ENCODE measurements at places on chromosomes 4 and X. TPM values are rescaled to one million over a fixed set of nuclear protein-coding genes. Genes with fewer than 3 reads are reported as not detected.

DNA sequence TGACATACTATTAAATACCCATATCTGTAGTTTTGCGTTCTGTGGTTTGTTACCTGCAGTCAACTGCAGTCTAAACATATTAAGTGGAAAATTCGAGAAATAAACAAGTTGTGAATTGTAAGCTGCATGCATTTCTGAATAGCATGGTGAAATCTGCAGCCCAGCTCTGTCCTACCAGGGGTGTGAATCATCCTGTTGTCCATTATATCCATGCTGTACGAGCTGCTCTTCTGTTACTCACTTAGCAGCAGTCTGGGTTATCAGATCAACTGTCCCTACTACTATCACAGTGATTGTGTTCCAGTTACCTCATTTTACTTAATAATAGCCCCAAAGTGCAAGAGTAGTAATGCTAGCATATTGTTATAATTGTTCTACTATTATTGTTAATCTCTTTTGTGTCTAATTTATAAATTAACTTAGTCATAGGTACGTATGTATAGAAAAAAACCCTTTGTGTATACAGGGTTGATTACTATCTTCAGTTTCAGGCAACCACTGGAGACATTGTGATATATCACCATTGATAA is 173.7 kb upstream of the FAT4 start:
- no peak for DNase-seq

The MAGEA2 gene
- total RNA-seq = not detected

The EDA gene
- total RNA-seq = 26.1 TPM

DNA sequence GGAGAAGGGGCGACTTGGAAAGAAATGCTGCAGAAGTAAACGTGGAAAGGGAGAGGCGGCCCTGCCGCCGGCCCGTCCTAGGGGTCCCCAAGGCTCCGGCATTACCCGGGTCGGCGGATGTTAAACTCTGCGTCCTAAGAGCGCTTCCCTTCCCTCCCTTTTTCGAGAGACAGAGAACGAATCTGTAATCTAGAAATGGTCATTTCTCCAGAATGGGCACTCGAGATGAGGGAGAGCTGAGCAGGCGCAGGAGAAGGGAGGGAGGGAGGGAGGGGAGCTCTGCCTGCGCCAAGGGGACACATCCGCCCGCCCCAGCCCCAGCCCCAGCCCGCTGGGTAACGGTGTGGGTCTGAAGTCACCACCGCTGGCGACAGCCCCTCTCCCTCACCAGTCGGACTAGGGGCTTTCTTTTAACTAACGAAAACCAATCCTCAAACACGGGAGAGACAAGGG is 1.7 kb downstream of the HCFC1 start:
- no peak for DNase-seq

GRCh38 chr4:10619220-10619619 is 65.3 kb downstream of the CLNK start:
- peak; percentile 61 for DNase-seq

DNA sequence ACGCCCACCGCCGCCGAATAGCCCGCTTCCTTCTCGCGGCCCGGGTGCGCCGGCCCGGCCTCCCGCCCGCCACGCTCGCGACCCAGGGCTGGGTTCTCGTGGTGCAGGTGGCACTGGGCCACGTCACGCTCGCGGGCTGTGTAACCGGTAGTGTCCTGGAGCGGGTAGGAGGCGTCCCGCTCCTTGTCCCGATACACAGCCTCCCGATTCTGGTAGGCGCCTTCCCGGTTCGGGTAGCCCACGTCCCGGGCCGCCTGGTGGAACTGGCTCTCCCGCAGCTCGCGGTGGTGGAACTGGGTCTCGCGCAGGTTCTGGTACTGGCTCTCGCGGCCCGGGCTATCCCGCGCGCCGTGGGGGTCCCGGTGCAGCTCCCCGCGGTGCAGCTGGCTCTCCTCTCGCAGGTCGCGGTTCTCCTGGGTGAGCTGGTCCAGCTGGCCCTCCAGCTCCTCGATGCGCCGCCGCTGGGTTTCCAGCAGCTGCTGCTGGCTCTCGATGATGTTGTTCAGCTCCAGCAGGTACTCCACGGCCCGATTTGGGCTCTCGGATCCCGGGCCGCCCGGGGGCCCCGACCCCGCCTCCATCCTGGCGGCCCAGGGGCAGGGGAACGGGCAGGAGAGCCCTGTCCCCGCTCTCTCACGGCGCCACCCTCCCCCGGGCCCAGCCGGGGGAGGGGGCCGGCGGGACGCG is 39.3 kb upstream of the IQSEC2 start:
- peak; percentile 38 for DNase-seq

The RAB40AL gene
- 0.55 TPM for total RNA-seq

The PCDH7 gene
- total RNA-seq = 130 TPM

DNA sequence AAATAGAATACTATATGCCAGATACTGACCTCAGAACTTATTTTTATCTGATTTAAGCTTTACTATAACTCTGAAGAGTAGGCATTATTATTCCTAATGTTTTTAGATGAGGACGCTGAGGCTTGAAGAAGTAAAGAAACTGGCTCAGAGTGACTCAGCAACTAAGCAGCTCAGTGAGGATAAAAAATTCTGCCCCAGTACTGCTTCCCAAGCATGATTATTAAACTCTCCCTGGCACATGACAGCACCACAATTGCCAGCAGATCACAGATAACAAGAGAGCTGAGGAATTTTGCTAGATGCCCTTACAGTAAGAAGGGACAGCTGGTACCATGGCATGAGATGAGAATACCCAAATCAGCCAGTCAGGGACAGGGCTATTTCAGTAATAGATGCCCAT is 219.4 kb downstream of the NKX6-1 start:
- no peak for DNase-seq

- no peak for DNase-seq
Measured at GRCh38 chr4:184261246-184261645, 43.6 kb upstream of the ENPP6 start.

The NPY5R gene
- total RNA-seq = not detected

DNA sequence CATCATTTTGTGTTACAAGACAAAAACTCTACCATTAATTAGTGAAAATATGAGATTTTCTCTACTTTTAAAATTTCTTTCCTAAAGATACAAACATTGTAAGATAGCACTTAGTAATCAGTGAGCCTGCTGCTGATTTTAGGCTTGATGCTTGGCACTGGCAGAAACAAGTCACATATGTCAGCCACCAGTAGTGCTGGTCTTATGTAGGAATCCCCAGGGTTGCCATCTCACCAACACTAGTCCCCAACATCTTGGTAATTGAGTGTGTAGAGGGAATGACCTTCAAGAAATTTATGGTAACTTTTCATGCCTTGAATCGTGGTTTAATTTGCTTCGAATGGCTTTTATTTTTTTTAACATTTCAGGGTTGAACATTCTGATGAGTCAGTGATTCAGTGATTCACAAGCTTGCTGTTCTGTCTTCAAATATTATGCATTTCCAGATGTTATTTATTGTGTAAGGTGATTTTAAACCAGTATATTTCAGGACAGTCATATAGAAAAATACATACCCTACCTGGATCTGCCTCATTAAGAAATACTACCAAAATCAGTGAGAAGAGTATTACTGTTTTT is 11.9 kb downstream of the EXOC1 start:
- DNase-seq = no peak

- no peak for DNase-seq
Measured at GRCh38 chr4:15868111-15868510, 70.4 kb downstream of the FGFBP1 start.

DNA sequence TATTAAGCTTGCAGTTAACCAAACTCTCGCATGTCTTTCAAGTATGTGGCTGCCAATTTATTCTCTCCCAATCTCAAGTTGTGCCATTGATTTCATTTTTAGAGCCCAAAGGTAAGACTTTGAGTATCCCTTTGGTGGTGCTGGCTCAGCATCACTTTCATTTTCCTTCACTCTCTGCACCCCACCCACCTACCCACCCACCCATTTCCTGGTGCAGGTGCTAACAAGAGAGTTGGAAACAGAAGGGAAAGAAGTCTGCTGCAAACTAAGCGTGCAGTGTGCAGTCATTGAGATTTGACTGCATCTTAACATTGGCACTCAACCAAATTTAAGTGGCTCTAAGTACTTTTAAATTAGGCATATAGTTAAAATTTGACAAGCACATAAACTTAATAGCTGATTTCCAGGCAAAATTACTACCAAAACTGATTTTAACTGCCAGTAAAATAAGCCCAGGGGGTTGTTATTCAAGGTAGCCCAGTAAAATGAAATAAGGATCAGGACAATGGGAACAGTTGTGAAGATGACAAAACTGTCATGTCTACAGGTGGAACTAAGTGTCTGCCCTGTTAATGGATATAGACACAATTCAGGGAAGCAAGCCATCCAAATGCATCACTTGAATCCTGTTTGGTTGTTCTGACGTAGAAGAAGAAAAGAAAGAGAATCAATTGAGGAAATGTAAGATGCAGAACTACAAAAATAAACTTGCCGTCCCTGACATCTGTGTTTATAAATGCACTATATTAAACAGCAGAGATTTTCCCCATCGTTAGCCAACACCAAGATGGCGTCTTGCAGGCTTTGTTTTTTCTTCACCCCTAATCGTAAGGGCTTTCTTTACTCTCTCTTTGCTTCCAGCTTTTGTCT is 184.2 kb downstream of the KDR start:
- peak; percentile 22 for DNase-seq

The ZAR1 gene
- total RNA-seq = not detected

The CXorf49 gene
- total RNA-seq = not detected

The UGT2B15 gene
- total RNA-seq = not detected

- no peak for DNase-seq
Measured at GRCh38 chr4:165760182-165760581, 112.9 kb upstream of the TLL1 start.

GRCh38 chr4:47646372-47646771 is 161.3 kb downstream of the ATP10D start:
- DNase-seq = no peak

GRCh38 chr4:55736605-55737183 is 82.9 kb upstream of the EXOC1L start:
- no peak for DNase-seq
